ENCODE measurements at places on chromosomes 2 and 18. TPM values are rescaled to one million over a fixed set of nuclear protein-coding genes. Genes with fewer than 3 reads are reported as not detected.

DNA sequence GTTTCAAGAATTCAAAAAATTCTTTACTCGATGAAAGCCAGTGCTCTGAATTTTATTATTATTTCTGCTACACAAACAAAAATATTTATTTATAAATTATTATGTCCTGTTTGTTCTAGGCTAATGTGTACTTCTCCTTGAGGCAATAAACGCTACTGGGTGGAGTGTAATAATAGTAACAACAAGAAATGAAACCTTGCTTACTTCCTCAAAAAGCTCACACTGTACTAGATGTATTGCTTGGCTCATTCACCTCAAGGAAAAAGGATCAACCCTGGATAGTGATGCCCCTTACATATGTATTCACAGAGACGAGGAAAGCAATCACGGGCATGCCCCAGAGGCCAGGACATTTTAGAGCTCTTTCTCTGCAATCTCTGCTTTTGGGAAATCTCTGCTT lies 685.6 kb upstream of the NXPH2 start:
- no peak for DNase-seq

- no peak for DNase-seq
These were observed 54.9 kb upstream of the HS6ST1 start for GRCh38 chr2:128373451-128374000.

DNA sequence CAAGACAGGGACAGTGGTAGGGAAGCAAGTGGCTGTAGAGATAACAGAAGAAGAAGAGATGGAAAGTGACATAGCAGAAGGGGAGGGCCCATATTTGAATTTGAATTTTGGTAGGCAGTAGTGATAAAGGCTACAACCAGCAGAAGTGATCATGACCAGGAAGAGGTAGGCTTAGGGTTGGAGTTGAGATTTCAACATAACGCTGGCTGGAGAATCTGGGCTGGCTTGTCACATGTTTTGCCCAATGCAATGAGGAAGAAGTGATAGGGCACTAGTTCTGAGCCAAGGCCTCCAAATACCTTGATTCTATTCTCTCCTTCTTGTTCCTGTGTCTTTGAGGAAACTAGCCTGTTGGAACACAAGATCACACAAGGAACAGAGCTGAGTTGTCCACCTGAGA lies 69.4 kb downstream of the SCG2 start:
- DNase-seq = no peak

GRCh38 chr18:13420969-13421686 lies 202.6 kb downstream of the LDLRAD4 start:
- no peak for DNase-seq

- DNase-seq = peak; percentile 46
These were observed 113.1 kb upstream of the SP3 start for GRCh38 chr2:174078275-174078674.

DNA sequence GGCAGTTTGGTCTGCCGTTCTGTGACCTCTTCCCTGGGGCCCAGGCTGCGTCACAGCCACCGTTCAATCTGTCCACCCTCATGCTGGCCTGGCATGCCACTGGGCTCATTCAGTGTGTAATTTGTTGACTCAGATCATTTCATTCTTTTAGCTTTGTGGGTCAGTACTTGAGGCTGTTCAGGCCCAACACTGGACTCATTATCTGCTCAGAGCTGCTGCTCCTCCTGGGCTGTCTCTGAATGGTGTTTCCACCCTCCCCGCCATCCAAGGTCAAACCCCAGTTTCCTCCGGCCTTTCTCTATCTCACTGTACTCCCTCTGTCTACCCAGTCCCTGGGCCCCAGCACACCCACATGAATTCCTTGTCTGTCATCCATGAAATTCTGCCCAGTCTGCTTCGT lies 152.4 kb upstream of the NCK2 start:
- no peak for DNase-seq

DNA sequence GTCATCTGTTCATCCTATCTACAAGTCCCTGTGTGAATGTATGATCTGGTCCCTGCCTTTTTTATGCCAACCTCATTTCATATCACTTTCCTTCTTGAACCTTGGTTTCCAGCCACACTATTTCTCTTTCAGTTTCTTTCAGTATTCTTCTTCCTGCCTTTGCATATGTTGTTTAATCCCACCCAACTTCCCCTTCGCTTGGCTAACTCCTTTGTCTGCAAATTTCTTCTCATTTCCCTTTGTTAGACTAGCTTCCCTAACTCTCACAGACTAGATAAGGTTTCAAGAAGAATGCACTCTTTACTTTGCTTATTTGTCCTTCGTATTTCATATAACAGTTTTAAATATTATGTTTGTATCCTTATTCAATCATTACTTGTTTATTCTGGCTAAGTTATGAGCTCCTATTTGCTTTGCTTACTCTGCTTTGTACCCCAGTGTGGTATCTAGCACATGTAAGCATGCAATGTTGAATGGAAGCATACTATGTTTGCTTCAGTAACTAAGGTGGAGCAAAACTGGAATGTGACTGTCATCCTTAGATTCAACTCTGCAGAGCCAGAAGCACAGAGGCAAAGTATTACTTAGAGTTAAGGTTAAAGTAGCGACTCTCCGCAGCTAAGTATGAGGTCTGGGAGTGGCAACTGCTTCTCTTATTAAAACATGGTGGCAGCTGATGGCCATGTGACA lies 681.3 kb downstream of the CPS1 start:
- no peak for DNase-seq

GRCh38 chr2:227433171-227433570 lies 38.8 kb upstream of the AGFG1 start:
- no peak for DNase-seq

GRCh38 chr2:160111951-160112798 lies 49.8 kb upstream of the PLA2R1 start:
- DNase-seq = no peak

GRCh38 chr2:6218926-6219325 lies 526.7 kb downstream of the SOX11 start:
- DNase-seq = no peak

DNA sequence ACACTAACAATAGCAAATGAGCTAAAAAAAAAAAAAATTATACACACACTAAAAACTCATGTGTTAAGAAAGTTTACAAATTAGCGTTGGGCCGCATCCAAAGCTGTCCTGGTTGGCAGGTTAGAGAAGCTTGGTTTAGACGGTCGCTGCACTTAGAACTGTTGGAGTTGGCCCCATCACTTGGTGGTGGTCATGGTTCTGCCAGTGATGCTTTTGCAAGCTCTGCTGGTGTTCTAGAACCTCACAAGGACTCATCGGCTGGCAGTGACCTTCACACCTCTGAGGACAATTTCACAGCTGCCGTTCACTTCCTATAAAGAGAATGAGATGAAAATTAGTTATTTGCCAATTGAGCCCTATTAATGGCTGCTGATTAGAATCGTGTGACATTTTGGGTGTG lies 229.0 kb downstream of the AGAP1 start:
- no peak for DNase-seq

- DNase-seq = peak; percentile 86
These were observed 98.0 kb downstream of the INSIG2 start for GRCh38 chr2:118186110-118186857.

- no peak for DNase-seq
These were observed 55.6 kb downstream of the VIL1 start for GRCh38 chr2:218474527-218474926.

DNA sequence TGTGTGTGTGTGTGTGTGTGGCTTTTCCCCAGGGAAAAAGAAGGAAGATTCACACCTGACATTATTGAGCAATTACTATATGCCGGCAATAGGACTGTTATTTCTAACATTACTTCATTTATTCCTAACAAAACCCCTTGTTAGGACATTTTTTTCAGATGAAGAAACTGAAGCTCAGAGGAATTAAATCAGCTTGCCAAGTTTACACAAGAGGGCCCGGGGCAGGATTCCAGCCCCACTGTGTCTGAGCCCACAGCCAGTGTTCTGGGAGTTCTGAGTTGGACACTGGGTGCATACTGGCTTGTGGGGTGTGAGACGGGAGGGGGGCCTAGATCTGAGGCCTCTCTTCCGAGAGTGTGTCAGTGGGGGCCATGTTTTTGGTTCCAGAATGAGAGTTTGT lies 9.9 kb downstream of the TOGARAM2 start:
- DNase-seq = peak; percentile 58

GRCh38 chr18:30992231-30992630 lies 50.3 kb downstream of the DSC3 start:
- no peak for DNase-seq

The PDE11A gene
- not detected for total RNA-seq

The DSG2 gene
- total RNA-seq = 5.6 TPM

The GPR45 gene
- not detected for total RNA-seq

The MEP1B gene
- not detected for total RNA-seq

The SRBD1 gene
- total RNA-seq = 15.7 TPM

The ALPP gene
- total RNA-seq = not detected

The TMEM17 gene
- total RNA-seq = 4.4 TPM

Data from fibroblast of the aortic adventitia (primary cell).